Ureter (tissue), 1 donor: ENCODE measurements at places on chromosomes 4 and X. TPM values are rescaled to one million over a fixed set of nuclear protein-coding genes. Genes with fewer than 3 reads are reported as not detected.

GRCh38 chrX:138897621-138898492, 186.3 kb upstream of the FGF13 start:
- DNase-seq: no peak

DNA sequence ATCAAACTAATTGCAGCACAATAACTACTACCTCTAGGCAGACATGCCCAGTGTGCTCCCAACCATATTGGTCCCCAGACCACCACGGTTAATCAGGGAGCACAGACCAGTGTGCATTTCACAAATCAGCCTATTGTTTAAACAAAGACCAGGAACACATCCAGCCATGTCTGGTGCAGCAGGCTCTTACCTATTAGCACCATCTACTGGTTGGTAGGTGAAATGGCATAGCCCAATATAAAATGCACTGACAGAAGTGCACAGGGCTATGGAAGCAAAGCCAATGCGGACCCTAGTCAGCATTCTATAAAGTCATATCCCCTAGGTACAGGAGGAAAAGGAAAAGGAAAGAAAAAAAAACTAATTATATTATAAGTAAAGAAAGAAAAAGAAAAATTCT, 15.5 kb upstream of the CYLC1 start:
- no peak for DNase-seq

DNA sequence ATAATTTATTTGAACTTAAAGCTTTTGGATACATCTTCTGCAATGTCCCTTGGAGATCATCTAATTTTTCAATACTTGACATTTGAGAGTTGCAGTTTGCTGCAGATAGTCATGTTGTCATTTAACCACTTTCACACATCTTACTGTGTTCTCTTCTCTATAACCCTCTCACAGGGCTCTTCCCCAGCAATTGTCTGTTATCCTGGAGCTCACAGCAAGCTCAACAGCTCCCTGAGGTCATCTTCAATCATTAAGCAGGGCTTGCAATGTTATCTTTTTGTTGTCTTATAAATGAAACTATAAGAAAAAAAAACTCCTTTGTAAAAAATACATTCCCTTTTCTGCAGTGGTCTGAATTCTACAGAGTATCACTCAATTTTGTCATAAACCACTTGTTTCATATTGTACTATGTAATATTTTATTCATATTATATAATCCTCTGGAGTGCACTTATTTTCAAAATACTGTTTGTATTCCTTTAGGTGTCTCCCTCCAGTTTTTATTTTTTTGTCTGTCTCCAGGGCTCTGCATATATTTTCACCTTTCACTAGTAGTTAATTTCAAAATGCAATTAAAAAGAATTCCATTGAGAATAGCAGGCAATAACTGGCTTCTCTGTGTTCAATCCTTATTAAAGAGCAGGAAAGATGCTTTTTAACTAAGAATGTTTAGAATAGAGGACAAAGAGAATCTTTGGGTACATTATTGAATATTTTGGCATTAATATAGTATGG, 106.3 kb upstream of the ARSJ start:
- no peak for DNase-seq

DNA sequence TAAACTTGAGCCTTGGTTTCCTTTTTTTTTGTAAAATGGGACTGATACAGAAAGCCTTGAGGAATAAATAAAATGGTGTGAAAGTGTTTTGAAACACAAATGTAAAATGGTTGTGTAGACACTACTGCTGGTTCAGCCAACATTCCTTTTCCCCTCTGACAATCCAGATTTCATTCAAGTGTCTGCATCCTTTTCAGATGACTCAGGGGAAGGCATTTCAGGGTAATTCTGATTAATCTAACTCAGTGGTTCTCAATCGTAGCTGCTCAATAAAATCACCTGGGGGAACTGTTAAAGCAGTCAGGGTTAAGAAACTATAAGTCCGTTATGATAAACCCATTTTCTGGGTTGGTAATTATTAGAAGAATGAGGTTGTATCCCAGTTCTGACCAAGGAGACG, 4.6 kb downstream of the ARHGAP10 start:
- no peak for DNase-seq

Gene SULT1E1
- 6.0 TPM for total RNA-seq
